Naive thymus-derived CD8-positive, alpha-beta T cell (primary cell): ENCODE measurements at places on chromosomes 2 and 18.

GRCh38 chr2:30257266-30258214, 26.2 kb downstream of the LBH start:
- DNase-seq, result no peak

- DNase-seq, result no peak
Observed at GRCh38 chr2:112918256-112918655, 7.3 kb downstream of the IL37 start.

GRCh38 chr2:138324068-138324771, 177.3 kb upstream of the SPOPL start:
- no peak for DNase-seq

- DNase-seq, result no peak
Observed at GRCh38 chr2:6557737-6558136, 308.0 kb downstream of the CMPK2 start.

GRCh38 chr2:68435615-68436014, 31.5 kb downstream of the FBXO48 start:
- DNase-seq, result no peak

DNA sequence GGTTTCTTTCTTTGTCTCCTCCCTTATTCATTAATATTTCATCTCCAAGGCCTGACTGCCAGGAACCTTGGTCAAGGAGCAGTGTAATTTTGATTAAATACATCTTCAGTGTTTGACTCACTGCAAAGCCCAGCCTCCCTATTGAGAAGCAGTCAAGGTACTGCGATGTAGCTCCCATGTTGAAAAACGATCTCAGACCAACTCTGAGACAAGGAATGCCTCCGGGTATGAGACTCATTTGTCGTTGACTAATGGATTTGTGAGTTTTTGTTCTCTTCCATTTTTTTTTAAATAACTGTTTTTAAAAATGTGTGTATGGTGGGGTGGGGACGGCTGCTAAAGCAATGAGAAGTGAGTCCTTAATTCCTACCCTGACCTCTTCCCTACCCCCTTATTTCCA, 361.6 kb downstream of the SOX11 start:
- DNase-seq, result no peak
